Tibial nerve (tissue), 4 donors: ENCODE measurements at places on chromosomes 4 and X. TPM values are rescaled to one million over a fixed set of nuclear protein-coding genes. Genes with fewer than 3 reads are reported as not detected.

DNA sequence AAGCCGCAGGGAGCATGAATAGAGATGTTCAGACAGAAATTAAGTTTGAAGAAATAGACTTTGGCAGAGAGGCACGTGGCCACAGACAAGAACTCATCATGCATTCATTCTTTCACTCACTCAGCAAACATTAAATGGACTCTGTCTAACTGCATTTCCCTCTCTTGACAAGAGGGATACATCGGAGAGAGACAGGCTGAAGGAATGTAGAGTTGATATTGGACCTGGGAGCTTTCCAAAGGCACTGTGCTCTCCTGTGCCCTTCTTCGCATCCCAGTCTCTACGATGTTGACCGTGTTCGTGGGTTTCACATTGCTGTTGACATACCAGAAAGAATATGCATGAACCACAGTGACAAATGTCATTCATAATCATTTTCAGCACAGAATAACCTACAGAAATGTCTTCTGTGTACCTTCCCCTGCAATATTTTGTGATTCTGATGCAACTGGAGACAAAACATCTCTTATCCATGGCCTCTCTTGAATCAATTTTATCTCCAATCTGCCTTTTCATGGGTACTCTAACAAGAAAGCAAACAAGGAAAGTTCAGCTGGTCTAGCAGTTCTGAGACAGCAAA lies 34.7 kb upstream of the CD99 start:
- no peak for DNase-seq

DNA sequence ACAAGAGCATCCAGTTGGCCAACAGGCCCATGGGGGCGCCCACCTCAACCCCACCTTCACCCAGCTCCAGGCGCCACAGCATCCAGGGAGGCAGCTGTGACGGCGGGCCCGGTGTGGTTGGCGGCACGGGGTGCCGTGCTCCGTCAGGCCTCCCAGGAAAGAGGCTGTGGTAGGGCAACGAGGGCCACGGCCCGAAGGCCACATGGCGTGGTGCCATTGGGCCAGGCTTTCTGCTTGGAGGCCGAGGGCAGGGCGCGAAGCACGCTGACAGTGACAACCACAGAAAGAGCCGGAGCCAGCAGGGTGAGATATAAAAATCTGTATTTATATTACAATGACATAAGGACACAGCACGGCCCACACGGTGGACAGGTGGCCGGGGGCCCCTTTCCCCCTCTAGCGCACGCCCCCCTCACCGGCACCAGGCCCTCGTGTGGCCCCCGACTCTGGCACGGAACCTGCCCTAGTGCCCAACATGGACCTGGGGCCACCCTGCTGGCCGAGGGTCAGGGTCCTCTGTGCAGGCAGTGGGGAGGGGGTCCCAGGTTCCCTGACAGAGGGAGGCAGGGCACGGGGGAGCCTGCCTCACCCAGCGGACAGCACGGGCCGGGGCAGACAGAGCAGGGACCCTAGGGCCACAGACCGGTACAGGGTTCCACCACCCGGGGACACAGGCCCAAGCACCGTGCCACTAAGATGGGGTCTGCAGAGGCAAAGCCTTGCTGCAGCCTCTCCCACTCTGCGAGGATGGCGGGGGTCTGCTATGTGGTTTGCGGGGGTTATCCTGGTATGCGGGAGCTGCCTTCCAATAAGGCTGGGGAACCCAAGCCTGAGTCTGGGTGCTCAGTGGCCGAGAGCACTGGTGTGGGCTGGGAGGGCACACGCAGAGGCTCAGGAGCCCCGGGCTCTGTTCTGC lies 5.5 kb upstream of the HAUS3 start:
- DNase-seq = no peak

DNA sequence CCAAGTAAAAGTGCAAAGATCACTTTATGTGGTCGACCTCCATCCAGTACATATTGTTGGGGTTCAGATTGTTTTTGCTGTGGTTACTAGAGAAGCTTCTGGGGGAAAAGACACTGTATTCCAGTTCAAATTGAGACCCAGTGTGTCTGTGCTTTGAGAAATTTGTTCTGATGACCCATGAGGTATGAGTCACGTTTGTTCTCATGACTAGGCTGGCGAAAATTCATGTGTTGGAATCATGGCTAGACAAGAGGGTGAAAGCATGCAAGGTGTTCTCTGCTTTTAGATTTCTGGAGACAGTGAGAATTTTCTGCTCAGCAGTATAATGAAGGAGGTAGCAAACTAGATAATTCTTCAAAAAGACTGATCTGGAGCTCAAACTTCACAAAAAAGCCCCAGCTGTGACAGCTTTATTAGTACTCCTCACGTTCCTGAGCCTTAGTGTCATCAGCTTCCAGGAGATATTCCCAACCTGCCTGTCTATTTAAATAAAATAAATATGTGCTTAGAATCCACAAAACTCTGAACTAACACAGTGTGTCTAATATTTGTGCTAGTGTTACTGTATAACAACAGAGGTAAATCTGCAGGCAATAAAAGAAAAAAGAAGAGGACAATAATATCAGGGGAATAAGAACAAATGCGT lies 24.4 kb upstream of the FAM47B start:
- no peak for DNase-seq

- no peak for DNase-seq
These were observed 5.0 kb downstream of the RBM3 start for GRCh38 chrX:48579259-48579658.

DNA sequence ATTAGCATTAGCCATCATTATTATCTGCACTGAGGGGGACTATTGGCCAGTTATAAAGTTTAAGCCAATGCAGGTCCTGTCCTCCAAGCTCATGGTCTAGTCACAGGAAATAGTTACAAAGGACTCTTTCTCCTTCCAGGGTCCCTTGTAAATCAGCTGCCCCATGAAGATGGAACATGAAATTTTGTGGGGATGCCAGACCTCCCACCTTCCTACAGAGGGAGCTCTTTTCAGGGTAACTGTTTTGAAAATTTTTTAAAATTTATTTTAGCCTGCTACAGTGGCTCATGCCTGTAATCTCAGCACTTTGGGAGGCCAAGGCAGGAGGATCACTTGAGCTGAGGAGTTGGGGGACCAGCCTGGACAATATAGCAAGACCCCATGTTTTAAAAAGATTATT lies 124.4 kb upstream of the SLC34A2 start:
- DNase-seq = no peak

Gene PNCK
- total RNA-seq = 4.5 TPM

Gene ASB12
- 0.84 TPM for total RNA-seq

Gene F8A3
- total RNA-seq = 15.3 TPM

Gene SLC6A8
- 26.7 TPM for total RNA-seq

Gene SLC9A7
- 5.5 TPM for total RNA-seq
